ENCODE measurements at places on chromosomes 4 and X.

GRCh38 chr4:136909626-136910025, 622.7 kb downstream of the PCDH18 start:
- DNase-seq = no peak

DNA sequence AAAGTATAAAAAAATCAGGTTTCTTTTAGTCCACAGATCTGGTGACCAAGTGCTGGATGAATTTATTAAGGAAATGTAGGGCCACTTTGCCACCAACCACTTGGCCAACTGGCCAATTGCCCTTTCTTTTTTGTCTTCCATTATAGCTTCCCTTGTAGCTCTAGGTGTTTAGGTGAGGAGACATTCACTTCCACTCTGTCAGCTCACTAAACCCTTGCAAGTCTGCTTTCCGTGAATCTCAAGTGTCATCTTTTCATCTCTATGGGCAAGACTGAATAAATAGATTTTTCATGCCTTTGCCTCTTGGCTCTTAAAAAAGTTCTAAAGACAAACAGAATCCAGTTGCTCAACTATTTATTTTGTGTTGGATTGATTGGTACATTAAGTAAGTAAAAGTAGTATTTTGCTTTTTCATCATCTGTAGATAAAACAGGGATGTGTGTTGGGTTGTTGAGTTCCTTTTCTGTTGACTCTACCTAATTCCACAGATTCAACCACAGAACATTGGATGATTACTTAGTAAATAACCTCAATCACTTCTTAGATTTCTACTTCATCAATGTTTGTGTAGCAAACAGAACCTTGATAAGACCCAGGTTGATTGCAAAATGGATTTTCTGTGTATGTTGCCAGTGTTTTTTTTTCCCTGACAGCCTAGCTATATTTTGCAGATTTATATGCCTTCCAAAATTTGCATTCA, 68.1 kb upstream of the GRXCR1 start:
- DNase-seq = no peak

DNA sequence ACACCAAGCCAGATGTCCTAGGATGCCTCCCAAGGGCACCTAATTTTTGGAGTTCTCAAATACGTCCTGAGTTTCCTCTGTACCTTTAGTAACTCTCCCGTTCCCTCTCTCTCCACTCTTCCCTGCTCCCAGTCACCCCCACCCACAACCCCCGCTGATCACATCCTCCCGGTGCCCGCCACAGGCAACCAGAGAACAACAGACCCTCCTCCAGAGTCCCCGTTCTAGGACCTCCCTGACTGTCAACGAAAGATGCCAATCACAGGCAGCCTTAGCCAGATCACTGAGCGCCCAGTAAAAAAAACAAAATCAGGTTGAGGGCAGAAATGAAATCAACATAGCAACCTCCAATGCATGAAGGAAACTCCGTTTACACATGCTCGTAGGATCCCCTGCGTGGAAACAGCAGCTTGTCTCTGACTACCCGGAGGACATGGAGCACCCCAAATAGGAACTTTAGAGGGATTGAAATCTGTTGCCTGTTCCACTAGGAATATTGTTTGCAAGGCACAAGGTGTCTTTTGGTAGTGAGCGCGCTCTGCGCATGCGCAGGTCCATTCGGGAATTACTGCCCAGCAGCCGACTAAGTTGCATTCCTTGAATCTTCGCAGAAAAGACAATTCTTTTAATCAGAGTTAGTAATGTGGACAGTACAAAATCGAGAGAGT, at the start of gene GABRB1:
TSS of gene GABRB1 (plus strand) at position 557 of the 668 bp plus-strand sequence.
- DNase-seq = peak; percentile 81

DNA sequence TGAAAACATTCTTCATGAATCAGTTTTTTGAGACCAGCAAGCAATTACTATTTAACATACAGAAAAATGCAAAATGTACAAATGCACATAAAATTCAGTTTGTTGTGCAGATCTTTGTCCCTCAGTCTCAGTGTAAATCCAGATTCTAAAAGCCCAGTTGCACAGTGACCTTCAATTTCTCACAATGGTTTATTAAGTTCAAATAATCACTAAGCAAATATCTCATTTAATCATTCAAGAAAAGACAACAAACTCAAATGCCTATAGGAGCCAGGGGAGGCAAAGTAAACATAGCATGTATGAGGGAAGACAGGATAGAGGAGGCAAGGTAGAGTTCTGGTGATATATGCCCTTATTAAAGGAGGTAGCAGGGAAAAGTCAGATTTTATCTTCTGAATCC, 82.8 kb downstream of the PPP3CA start:
- no peak for DNase-seq

- DNase-seq = no peak
These were observed 175.0 kb upstream of the HS3ST1 start for GRCh38 chr4:11603591-11604194.

GRCh38 chrX:42128020-42128419, 204.7 kb upstream of the CASK start:
- no peak for DNase-seq

DNA sequence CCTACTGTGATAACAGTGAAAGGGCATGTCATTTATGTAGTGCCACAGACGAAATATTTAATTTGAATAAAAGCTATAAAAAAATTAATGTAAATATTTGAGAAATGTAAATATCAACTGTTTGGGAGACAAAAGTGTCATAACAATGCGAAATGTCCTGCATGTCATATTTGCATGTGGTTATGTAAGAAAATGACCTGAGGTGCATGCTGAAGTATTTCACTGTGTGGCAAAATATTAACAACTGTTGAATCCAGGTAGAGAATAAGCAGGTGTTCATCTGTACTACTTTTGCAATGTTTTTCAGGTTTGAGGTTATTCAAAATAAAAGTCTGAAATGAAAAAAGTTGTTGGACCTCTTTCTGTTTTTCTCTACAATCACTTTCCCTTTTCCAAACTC, 30.9 kb downstream of the PROM1 start:
- DNase-seq = no peak

- DNase-seq = no peak
These were observed 22.9 kb upstream of the TMEM255A start for GRCh38 chrX:120334151-120334550.

DNA sequence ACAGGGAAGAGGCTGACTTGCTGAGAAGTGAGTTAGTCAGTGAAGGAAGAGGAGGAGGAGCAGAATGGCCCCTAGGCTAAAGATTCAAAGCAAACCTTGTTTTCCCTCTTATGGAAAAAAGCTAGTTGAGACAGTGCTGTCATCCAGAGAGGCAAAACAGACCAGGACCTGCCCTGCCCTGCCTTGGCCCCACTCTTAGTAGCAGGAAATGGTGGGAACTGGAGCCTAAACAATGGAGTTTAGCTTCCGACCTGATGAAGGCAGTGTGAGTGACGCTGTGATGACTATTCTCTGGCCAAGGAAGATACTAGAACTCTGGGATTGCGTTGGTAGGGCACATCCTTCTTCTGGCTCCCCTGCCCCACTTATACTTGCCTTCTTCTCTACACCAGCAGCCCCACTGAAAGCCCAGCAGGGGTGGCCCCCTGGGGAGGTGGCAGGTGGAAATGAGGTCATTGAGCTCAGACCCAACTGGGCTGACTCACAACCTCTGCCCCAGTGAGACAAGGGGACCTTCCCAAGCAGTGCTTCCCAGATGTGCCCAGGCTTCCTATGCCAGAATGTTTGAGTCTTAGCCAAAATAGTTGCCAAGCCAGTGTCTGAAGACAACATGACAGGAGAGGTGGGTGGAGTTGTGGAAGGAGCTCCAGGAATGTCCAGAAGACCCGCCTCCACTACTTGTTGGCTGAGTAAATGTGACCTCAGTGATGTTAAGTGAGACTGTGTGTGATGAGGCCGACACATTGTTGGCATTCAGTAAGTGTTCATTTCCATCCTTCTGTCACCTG, 38.8 kb downstream of the MSN start:
- no peak for DNase-seq

DNA sequence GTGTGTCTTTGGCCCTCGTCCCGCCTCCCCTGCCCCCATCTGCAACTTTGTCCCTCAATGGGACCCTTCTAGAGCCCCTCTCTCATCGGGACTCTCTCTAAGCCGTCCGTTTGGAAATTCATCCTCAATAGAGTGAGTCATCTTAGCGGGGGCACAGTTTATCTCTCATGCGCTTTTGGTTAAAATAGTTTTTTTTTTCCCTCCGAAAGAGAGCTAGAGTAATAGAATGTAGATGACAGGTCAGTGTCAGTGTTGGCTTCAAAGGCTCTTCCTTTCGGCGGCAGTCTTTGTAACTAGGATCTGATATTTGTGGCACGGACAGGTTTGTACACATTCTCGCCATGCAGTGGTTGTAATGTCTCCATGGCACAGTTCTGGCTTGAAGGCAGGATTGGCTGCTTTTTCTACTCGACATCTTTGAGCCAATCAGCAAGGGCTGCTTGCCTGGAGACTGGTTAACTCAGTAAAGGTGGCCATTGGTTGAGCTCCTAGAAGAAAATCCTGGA, 989 bp downstream of the N4BP2 start:
- DNase-seq = peak; percentile 82

DNA sequence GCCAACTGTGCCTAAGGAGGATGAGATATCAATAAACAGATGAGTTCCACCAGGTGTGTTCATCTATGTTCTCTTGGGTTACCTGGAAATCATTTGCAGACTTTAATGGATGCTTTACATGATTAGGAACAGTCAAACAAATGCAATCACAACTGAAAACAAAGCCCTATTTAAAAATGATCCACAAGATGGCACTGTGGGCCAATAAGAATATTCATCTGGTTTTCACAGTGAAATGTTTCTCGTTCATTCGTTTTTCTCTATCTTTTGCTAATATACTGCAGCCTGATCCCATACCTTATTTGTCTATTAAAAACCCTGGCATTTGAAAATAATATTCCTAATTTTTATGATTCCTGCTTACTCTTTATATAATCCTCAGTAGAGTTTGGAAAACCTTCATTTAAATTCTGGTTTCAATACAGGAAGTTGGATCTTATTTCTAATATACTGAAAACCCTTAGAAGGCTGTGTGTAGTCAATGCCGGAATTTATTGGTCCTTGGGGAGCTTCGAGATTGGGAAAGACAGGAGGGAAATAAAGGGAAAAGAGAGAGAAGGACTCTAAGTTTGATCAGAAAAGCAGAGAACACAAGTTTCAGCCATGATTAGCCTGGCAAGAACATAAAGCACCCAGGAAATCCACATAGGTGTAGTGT, 63.8 kb upstream of the TAPT1 start:
- peak; percentile 46 for DNase-seq

DNA sequence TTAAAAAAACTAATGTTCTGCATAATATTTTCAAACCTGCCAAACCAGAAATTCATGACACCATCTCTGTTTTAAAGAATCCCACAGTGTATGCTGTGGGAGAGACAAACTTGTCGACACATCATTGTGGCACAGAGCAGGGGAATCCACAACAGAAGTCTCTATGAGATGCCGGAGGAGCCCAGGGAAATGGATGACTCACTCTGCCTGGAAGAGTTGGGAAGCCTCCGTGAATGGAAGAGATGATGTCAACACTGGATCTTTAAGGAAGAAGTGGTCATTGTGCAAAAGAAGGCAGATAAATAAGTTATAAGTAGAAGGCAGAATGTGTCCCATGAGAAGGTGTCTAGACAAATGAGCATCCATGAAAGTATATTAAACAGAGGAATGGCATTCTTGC, 595.1 kb downstream of the RAB28 start:
- no peak for DNase-seq

DNA sequence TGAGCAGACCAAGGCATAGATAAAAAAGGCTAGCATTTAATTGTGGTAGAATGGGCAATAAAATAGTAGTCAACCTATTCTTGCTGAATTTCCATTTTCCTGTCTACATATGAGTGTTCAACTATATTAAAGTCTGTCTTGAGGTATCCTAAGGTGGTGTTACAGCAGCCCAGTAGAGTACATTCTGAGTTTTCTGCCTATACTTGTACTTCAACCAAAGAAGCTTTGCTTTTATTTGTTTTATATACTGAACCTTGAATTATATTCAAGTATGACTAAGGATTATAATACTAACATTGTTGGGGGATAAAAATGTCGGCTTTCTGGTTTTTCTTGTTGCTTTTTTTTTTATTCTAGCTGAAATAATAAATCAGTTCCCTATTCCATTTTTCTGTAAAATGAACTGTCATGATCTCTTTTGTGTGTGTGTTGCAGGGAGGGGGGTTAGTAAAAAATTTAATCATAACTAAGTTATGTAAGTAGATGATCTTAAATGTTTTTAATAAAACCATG, 106.7 kb downstream of the PDLIM5 start:
- no peak for DNase-seq

DNA sequence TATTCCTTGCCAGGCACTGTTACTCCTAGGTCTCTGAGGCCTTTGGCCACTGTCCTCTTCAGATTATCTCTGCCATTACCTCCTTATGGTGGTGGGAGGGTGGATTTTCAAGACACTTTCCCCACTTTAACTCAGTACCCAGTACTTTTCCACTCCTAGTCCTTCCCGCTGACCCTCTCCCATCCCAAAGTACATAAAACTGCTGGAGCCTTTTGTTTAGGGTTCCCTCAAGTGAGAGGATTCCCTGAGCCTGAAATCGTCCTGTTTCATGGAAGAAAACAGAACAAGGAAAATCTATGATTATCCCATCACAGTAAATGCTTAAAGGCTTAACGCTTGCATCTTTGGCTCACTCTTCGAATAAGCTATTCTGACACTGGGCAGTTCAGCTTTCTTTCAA, 1742.5 kb upstream of the ADGRL3 start:
- no peak for DNase-seq

GRCh38 chrX:110265661-110266060, 52.2 kb downstream of the AMMECR1 start:
- DNase-seq = no peak

GRCh38 chr4:140368686-140369085, 4.8 kb upstream of the SCOC start:
- no peak for DNase-seq

- no peak for DNase-seq
These were observed 254.1 kb downstream of the FBXW7 start for GRCh38 chr4:152281822-152282221.

GRCh38 chr4:44448521-44449461, at the start of gene KCTD8:
KCTD8 (minus strand) TSS chr4:44448809.
- peak; percentile 98 for DNase-seq

GRCh38 chr4:37685161-37685822, 884 bp downstream of the RELL1 start:
- DNase-seq = peak; percentile 43

GRCh38 chr4:111671756-111672155, 473.5 kb upstream of the FAM241A start:
- DNase-seq = no peak

DNA sequence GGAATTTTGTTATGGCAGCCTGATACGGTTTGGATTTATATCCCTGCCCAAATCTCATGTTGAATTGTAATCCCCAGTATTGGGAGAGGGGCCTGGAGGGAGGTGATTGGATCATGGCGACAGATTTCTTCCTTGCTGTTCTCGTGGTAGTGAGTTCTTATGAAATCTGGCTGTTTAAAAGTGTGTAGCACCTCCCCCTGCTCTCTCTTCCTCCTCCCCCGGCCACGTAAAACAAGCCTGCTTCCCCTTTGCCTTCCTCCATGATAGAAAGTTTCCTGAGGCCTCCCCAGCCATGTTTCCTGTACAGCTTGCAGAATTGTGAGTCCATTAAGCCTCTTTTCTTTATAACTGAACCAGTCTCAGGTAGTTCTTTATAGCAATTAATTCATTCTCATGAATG, 37.9 kb downstream of the SUPT20HL2 start:
- DNase-seq = no peak

GRCh38 chr4:15542760-15543159, 73.1 kb downstream of the CC2D2A start:
- no peak for DNase-seq

GRCh38 chr4:40750461-40751258, 905 bp downstream of the NSUN7 start:
- no peak for DNase-seq
